Upper lobe of left lung (tissue), 6 donors: ENCODE measurements at places on chromosomes 1 and 21.
A peak's percentile ranks its signal among the peaks of the same experiment; 100 is the strongest.

- peak; percentile 46 for DNase-seq
Observed at GRCh38 chr1:212545941-212546635, 62.5 kb upstream of the ATF3 start.

DNA sequence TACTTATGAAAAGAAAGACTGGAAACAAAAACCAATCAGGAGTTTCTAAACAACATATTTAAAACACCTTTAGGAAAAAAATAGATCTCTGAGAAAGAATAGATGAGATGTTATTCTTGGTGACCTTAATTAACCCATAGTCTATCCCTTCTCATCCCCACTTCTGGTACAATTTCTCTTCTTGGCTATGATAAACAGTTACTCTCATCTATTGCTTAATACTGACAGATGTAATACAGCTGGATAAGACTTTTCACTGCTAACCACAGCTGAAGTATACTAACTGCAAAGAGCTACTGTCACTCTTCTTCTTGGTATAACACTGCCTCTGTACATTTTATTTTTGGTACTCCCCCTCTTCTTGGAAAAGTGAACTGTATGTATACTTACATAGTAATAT lies 15.2 kb downstream of the EXTL2 start:
- DNase-seq = no peak

- DNase-seq = no peak
Observed at GRCh38 chr1:52348704-52349300, 17.2 kb downstream of the CC2D1B start.

DNA sequence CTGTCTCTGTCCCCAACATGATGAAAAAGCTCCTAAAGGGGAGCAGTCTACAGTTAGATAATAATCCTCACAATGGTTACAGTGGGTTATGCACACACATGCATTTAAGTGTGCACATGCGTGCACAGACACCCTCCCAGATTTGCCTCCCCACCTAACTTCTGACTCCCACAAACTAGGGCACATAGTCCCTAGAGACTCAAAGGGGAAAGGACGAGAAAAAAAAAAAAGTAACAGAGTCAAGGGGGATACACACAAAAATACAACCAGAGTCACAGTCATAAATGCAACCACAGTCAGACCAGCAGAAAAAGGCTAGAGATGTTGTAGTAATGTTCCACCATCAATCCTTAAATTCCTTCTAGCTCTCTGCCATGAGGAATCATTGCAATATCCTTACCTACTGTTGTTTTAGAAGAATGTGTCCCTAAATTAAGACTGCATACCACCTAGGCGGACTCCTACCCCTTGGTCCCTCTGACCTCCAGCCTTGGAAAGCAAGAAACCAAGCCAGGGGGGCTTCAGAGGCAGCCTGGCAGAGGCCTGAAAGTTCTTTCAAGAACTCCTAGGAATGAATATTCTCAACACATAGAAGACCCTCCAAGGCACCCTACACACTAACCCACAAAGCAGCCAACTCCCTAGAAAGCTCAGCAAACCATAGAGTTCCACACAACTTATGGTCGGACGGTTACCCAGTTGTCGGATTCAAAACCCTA lies 1.3 kb downstream of the CRTC2 start:
- DNase-seq = no peak

DNA sequence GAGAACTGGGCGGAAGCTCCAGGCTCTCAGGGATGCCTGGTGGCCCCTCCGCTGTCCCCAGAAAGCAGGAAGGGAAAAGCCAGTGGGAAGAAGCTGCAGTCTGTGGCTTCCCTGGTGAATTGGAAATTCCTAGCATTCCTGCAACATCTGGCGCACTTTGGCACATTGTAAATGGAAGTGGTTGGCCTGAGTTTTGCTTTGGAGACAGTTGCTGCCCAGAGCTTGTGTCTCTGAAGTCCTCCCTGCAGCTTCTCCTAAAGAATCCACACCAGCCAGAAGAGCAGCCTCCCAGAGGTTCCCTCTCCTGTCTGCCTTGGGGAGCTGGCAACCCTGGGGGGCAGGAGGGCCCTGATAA lies 48.2 kb downstream of the ARHGEF10L start:
- no peak for DNase-seq

GRCh38 chr1:224198572-224198971 lies 15.5 kb downstream of the DEGS1 start:
- no peak for DNase-seq
